ENCODE measurements at places on chromosomes 4 and X. TPM values are rescaled to one million over a fixed set of nuclear protein-coding genes. Genes with fewer than 3 reads are reported as not detected.

Gene FAM47E
- total RNA-seq, result 1.4 TPM

Gene CHIC2
- 39.6 TPM for total RNA-seq

Gene ITGB1BP2
- total RNA-seq, result 0.43 TPM

Gene ARMCX2
- 86.1 TPM for total RNA-seq

Gene TDO2
- 9.3 TPM for total RNA-seq

Measured in bronchial smooth muscle cell (primary cell).